ENCODE measurements at places on chromosomes 13 and 19. TPM values are rescaled to one million over a fixed set of nuclear protein-coding genes. Genes with fewer than 3 reads are reported as not detected.

Gene CAPN12
- total RNA-seq, result 2.2 TPM

GRCh38 chr13:108597943-108598342 lies 31.5 kb upstream of the MYO16 start:
- ATAC-seq, result no peak

DNA sequence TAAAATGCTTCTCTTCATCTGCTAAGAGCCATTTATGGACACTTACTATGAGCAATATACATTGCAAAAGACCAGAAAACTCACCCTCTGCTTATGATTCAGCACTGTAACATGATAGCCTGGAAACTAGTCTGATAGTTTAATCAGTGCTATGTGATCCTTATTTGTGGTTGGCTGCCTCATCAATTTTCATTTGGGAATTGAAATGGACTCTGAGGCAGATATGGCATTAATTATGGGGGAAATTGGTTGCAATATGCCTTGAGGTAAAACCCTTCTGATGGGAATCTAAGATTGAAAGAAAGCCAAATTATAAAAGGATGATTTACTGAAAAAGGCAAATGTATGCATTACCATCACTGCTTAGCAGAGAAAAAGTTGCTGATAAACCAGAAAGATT lies 33.5 kb downstream of the FAM216B start:
- no peak for ATAC-seq

Gene GJB6
- total RNA-seq, result 369 TPM

- no peak for ATAC-seq
These were observed 190.8 kb downstream of the TEX29 start for GRCh38 chr13:111511219-111511732.

Gene ZNF99
- total RNA-seq, result not detected

Gene FOXA3
- not detected for total RNA-seq

- peak; percentile 56 for ATAC-seq
These were observed 183.4 kb downstream of the RBM26 start for GRCh38 chr13:79222427-79223205.

Gene ZNF66
- total RNA-seq, result 2.4 TPM

DNA sequence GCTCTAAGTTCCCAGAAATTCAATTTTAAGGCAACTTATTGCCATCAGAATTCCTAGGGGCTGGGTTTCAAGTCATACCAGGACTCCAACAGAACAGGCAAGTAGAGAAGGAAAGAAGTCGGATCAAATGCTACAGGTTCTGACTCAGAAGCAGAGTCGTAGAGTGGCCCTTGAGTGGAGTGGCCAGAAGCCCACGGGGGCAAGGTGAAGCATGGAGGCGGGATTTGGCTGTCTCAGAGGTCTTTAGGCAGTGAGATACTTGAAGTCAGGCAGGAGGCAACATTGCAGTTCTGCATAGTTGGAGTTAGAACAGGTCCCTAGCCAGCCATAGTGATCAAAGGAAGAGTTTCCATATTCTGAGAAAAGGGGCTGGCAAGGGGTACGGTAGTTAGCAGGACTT lies 111.6 kb downstream of the NHLRC3 start:
- no peak for ATAC-seq

Gene TPM4
- total RNA-seq, result 427 TPM

GRCh38 chr19:4059453-4059871 lies 7.2 kb downstream of the ZBTB7A start:
- ATAC-seq, result peak; percentile 14

DNA sequence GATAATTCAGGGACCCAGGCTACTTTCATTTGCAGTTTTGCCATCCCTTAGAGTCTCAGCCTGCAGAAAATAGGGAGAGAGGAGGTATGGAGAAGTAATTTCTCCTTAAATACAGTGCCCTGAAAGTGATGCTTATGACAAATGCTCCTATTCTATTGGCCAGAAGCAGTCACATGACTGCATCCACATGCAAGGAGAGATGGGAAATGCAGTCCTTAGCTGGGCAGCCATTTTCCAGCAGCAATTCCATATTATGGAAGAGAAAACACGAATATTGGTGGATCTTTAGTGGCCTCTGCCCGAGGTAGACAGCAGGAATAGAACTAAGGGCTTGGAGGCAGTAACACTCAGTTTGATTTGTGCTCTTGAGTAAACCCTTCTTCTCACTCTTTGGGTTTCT lies 39.4 kb downstream of the VAV1 start:
- ATAC-seq, result peak; percentile 81

- ATAC-seq, result peak; percentile 43
These were observed 29.2 kb downstream of the COG6 start for GRCh38 chr13:39684531-39685137.

DNA sequence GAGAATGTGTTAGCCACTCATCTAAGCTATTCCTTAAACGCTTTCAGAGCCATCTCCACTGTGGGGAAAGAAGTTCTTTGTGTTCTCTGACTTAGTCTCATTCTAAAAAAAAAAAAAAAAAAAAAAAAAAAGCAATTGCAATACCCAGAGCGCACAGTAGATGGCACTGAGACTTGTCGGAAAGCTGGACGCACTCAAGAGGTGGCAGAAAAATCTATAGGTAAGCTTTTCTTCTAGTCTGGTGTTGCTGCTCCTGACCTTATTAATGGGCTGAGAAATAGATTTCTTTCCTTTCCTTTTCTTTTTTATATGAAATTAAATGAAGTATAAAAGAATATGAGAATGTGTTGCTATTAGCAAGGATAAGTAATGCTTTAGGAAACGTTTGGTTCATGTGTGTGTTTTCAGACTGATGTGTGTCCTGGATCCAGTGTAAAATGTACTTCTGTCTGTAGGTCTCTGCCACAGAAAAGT lies 4.7 kb upstream of the GJB2 start:
- no peak for ATAC-seq

DNA sequence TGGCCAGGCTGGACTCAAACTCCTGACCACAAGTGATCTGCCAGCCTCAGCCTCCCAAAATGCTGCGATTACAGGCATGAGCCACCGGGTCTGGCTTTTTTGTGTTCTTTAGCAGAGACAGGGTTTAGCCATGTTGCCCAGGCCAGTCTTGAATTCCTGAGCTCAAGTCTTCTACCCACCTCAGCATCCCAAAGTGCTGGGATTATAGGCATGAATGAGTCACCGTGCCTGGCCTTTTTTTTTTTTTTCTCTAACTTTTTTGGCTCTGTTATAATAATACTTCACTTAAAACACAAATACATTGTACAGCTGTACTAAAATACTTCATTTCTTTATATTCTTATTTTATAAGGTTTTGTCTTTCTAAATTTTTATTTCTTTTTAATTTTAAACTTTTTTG lies 599.5 kb upstream of the PCDH9 start:
- ATAC-seq, result no peak

DNA sequence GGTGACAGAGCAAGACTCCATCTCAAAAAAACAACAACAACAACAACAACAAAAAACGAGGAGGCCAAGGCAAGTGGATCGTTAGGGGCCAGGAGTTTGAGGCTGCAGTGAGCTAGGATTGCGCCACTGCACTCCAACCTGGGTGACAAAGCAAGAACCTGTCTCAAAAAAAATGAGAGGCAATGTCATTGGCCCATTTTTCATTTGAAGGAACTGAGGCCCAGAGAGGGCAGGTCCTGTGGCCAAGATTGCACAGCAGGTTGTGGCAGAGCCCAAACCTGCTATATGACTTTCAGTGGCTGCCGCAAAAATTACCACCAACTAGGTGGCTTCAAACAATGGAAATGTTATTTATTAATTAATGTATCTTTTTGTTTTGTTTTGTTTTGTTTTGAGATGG lies 5.5 kb downstream of the PIK3R2 start:
- no peak for ATAC-seq

- ATAC-seq, result no peak
These were observed 9.0 kb upstream of the DIRAS1 start for GRCh38 chr19:2729943-2730818.

GRCh38 chr19:2375353-2376121 lies 15.5 kb downstream of the TMPRSS9 start:
- ATAC-seq, result no peak

Gene OLFM4
- total RNA-seq, result 3.0 TPM

Gene ZNF865
- total RNA-seq, result 5.3 TPM
